Left cardiac atrium (tissue), 4 donors: ENCODE measurements at places on chromosomes 7 and 10. TPM values are rescaled to one million over a fixed set of nuclear protein-coding genes. Genes with fewer than 3 reads are reported as not detected.
A peak's percentile ranks its signal among the peaks of the same experiment; 100 is the strongest.

DNA sequence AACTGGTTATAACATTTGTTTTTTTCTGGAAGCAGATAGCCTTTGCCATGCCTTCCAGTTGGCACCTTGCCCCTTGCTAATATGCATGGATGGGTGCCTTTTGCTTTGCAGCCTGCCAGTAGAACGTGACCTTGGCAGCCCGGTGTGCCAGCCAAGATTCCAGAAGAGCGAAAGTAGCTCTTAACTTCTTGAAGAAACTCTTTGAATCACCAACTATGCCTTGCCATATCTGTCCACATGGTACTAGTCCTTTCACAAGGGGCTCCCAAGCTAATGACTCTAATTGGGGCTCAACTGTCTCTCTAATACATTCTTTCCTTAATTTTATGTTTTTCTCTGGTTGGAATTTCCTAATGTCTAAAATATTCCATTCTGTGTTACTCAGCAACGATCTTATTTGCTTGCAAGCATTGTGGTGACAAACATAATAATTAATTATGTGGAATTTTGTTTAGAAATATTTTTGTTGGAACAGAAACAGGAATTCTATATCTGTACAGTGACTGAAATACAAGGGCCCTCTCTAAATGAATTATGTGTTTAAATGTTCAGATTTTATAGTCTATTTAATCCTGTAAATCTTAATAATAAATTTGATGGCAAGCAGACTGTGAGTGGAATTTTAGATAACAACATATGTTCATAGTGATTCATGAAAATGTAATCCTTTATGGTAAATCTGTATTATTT is 45.8 kb downstream of the HDAC9 start:
- peak; percentile 52 for DNase-seq

DNA sequence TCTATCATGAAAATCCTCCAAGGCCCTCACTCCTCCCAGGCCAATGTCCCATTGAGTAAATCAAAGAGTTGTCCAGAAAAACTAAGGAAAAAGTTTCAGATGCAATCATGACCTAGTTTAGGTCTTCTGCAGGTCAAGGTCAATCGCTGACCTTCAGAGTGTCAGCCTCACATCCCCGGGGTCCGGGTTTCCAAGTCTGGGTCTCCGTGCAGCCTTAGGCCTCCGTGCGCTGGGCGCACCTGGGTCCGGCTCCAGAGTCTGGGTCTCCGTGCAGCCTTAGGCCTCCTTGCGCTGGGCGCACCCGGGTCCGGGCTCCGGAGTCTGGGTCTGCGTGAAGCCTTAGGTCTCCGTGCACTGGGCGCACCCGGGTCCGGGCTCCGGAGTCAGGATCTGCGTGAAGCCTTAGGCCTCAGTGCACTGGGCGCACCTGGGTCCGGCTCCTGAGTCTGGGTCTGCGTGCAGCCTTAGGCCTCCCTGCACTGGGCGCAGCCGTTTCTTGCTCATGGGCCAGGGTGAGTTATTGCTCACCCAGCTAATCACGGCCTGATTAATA is 236.2 kb downstream of the TCERG1L start:
- no peak for DNase-seq

The DLD gene
- total RNA-seq = 159 TPM

GRCh38 chr10:22338185-22338900 is 7.0 kb upstream of the SPAG6 start:
- no peak for DNase-seq

The MACROH2A2 gene
- total RNA-seq = 15.5 TPM

GRCh38 chr7:116601426-116601825 is 70.6 kb upstream of the MET start:
- DNase-seq = no peak

- no peak for DNase-seq
Observed at GRCh38 chr7:154865984-154866685, 136.8 kb downstream of the PAXIP1 start.

DNA sequence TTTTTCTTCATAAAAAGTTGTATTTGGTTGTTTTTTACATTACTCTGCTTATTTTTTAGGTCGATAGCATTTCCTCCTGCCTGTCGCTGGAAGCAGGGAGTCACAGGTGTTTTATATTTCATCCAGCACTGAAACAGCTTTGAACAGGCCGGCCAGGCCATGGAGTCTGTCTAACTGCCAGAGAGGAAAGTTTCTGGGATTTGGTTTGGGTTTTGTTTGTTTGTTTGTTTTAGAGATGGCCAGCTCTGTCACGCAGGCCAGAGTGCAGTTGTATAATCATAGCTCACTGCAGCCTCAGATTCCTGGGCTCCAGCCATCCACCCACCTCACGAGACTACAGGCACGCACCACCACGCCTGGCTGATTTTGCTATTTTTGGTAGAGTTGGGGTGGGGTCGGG is 23.4 kb downstream of the PROSER2 start:
- DNase-seq = no peak

DNA sequence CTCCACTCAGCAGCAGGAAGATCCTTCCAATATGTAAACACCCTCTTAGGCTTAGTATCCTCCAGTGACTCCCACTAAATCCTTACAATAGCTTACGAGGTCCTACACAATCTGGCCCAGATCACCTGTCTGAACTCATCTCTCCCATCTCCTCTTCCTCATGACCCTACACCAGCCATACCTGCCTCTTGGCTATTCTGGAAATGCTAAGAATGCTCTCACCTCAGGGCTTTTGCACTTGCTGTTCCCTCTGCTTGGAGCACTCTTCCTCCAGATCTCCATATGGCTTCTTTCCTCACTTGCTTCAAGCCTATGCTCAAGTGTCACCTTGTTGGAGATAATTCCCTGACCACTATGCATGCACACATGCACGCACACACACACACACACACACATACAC is 50.8 kb upstream of the FRMD4A start:
- no peak for DNase-seq

DNA sequence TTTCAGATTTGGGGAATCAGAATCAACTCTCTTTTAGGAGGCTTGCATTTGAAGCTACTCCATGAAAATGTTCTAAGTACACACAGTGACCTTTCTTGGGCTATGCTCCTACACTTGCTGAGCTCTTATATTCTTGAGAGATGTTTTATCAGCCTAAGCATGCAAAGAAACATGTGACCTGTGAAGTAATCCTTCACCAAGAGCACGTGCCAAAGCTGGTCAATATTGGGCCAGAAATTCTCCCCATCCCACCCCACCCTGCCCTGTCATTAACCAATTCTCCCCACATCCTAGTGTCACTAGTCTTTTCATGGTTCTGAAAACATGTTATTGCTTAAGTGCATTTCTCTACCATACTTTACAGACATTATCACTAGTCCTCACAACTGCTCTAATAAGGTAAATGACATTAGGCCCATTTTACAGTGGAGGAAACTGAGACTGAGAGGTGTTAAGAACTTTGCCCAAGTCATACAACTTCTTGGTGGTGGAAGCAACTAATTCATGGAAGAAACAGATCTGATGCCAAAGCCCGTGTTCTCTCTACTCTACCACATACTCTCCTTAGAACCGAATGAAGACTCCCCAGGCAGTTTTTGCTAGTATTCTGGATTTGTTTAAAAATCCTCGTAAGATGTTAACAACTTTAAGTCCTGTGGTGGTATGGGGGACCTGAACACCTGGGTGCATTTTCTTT is 200.6 kb downstream of the PTEN start:
- DNase-seq = no peak

DNA sequence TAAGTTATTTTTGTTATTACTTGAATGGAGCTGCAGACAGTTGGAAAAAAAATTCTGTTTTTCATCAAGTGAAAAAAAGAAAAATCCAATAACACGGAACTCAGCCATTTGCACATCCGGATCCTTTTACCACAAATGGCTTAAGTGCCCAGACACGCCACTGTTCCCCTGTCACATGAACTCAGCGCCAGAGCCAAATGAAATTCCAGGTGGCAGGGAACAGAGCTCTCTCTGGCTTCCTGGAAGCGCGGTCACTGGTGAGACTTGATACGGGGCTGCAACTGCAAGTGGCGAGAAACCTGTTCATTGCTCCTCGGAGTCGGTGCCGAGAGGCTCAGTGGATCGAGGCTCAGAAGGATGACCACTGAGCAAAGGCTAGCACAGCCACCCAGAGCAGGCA is 60.8 kb upstream of the NPTX2 start:
- DNase-seq = no peak

- no peak for DNase-seq
Observed at GRCh38 chr10:43042503-43043341, 34.1 kb upstream of the RET start.

DNA sequence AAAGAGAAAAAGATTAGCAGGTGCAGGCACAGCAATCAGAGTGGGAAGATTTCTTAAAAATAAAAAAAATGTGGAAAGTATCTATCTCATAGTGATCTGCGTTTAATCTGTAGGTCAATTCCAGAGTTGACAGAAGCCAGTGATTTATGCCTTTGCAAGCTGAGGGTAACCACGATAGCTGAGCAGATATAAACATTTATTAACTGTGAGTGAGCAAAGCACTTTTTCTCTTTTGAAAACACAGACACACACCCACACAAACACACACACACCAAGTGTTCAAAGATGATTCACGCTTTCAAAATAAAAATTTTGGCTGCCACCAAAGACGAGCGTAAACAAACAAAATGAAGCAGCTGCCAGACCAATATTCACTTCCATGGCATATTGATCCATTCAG is 243.2 kb upstream of the SLC26A5 start:
- no peak for DNase-seq

The FOXP2 gene
- total RNA-seq = 2.4 TPM

GRCh38 chr10:121459622-121460453 is 138.4 kb downstream of the FGFR2 start:
- no peak for DNase-seq

DNA sequence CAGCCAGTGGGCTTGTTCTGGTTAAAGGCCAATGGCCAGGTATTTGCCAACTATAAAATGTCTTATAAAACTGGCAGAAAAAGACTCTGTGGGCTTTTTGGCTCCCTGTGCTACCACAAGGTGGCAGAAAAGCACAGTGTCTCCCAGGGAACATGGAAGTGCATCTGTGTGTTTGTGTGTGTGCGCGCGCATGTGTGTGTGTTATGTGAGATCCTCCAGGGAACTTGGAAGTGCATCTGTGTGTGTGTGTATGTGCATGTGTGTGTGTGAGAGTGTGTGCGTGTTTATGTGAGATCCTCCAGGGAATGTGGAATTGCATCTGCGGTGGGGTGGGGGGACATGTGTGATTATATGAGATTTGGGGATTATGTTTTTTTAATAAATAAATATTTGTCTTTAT is 30.2 kb upstream of the ABI1 start:
- DNase-seq = peak; percentile 31

DNA sequence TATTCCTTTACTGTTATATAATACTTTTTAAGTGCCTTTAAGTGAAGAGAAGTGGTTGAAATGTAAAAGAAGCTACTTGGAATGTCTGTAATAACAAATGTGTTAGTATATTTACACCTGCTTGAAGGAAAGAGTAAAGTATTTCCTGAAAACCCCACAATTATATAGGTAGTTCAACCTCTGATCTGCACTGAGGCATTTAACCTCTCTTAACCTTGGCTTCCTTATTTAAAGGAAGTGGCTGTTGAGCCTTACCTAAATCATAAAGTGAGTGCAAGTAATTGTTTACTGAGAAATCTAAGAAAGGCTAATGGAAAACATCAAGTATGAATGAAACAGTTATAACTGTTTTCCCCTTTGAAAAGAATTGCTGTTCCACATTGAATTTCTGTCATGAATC is 294.5 kb downstream of the ADK start:
- no peak for DNase-seq

- no peak for DNase-seq
Observed at GRCh38 chr7:55396233-55396785, 31.2 kb downstream of the LANCL2 start.

The DKK1 gene
- total RNA-seq = not detected

The DNAH11 gene
- total RNA-seq = 2.9 TPM

The C7orf33 gene
- not detected for total RNA-seq

GRCh38 chr10:71635251-71635866 is 84.2 kb downstream of the C10orf105 start:
- DNase-seq = no peak

DNA sequence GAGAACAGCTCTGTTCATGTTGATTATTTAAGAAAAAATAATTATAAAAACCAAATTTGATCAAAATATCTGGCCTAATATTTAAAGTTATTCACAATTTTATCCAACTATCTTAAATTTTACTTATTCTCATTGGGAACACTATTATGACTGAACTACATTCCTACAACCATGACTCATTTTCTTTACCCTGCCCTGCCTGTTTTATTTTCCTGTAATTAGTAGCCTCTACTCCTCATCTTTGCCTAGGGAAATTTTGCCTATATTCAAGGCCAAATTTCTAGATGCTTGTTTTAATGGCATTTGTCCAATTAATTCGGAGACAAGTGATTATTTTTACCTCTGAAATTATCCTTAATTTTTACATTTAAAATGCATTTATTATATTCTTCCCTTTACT is 289.7 kb upstream of the TMEM229A start:
- DNase-seq = no peak

The CRCP gene
- total RNA-seq = 25.7 TPM

GRCh38 chr10:9379183-9379582 is 1324.7 kb downstream of the GATA3 start:
- DNase-seq = no peak

DNA sequence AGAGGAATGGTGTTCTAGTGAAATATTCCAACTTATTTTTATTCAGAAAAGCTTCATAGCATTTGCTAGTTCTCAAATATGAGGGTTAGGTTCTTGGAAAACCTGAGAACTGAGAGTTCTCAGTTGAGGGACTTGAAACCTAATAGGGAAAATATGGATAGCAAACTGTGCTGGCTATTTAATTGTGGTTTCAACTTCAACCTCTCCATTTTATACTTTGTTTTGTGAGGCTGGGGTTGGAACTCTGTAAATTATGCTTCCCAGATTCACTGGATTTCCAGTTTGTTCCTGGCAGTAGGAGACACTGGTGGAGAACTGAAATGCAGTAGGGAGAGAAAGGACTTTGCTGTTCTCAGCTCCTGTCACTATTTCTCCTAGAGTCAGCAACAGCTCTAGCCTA is 52.7 kb downstream of the CDK14 start:
- no peak for DNase-seq

The GIMAP1 gene
- 4.5 TPM for total RNA-seq

GRCh38 chr7:47751043-47751442 is 169.1 kb upstream of the TNS3 start:
- no peak for DNase-seq

DNA sequence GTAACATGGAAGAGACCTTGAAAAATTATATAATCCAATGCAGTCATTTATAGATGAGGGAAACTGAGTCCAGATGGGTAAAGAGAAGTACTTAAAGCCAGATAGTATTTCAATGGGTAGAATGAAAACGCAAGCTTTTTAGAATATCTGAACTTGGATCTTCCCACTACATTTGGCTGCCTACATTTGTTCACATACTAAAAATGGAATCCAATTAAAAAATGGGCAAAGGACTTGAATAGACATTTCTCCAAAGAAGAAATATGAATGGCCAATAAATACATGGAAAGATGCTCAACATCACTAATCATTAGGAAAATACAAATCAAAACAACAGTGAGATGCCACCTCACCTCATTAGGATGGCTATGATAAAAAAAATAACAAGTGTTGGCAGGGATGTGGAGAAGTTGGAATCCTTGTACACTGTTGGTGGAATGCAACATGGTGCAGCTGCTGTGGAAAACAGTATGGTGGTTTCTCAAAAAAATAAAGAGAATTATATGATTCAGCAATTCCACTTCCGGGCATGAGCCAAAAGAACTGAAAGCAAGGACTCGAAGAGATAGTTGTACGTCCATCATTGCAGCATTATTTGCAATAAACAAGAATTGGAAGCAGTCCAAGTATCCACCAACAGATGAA is 188.0 kb downstream of the FRMD4A start:
- DNase-seq = no peak
